ENCODE measurements at places on chromosomes 12 and 14.
A peak's percentile ranks its signal among the peaks of the same experiment; 100 is the strongest.

GRCh38 chr12:93918900-93919299, 229.5 kb upstream of the PLXNC1 start:
- no peak for DNase-seq

- no peak for DNase-seq
These were observed 60.7 kb downstream of the ZFC3H1 start for GRCh38 chr12:71602761-71603577.

DNA sequence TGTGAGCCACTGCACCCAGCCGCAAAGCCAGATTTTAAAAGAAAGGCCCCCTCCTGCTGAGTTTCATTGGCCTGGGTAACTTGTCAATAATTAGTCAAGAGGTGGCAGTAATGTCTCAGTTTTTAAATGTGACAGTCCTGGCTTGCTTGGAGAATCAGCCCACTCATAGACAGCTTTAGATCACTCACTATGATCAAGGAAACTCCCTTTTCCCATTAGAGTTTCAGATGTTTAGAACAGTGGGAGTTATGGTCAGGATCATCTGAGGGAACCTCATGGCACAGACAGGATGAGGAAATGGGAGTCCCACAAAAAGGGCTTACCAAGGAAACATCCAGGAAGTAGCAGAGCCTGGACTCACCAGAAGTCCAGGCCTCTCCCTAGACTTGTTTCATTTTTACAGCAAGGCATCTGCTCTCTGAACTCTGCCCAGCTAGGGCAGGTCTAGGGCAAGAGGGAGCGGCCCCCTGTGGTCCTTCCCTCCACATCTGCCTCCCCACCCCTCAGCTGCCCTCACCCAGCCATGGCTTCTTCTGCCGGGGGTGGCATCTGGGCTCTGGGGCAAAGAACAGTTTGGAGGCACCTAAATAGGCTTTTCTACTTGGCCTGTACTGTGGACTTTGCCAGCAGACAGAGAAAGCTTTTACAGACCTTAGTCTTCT, 11.2 kb downstream of the BCL2L14 start:
- no peak for DNase-seq

- DNase-seq: peak; percentile 65
These were observed 7.3 kb upstream of the KIF26A start for GRCh38 chr14:104130974-104131651.

GRCh38 chr14:96782436-96782835, 14.7 kb upstream of the VRK1 start:
- DNase-seq: no peak

DNA sequence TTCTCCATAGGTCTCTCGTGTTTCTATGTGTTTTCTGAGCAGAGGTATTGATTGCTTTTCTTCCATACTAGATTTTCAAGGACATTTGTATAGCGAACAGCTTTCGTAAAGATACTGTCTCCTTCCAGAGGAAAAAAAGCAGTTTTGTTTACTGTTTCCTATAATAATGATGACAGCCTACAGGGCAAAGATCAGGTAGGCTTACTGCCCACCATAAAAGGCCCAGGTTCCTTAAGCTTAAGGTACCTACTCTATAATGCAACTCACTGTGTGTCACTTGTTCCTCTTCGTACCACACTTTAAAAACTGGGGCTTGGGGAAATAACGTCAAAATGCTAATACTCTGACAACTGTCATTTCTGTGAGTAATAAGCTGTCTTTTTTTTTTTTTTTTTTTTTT, 6.7 kb downstream of the PLCZ1 start:
- no peak for DNase-seq

DNA sequence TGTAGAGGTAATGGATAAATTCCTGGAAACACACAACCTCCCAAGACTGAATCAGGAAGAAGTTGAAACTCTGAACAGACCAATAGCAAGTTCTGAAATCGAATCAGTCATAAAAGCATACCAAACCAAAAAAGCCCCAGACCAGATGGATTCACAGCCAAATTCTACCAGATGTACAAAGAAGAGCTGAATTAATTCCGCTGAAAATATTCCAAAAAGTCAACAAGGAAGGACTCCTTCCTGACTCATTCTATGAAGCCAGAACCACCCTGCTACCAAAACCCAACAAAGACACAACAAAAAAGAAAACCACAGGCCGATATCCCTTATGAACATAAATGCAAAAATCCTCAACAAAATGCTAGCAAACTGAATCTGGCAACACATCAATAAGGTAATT, 81.5 kb downstream of the SLC38A4 start:
- DNase-seq: no peak

DNA sequence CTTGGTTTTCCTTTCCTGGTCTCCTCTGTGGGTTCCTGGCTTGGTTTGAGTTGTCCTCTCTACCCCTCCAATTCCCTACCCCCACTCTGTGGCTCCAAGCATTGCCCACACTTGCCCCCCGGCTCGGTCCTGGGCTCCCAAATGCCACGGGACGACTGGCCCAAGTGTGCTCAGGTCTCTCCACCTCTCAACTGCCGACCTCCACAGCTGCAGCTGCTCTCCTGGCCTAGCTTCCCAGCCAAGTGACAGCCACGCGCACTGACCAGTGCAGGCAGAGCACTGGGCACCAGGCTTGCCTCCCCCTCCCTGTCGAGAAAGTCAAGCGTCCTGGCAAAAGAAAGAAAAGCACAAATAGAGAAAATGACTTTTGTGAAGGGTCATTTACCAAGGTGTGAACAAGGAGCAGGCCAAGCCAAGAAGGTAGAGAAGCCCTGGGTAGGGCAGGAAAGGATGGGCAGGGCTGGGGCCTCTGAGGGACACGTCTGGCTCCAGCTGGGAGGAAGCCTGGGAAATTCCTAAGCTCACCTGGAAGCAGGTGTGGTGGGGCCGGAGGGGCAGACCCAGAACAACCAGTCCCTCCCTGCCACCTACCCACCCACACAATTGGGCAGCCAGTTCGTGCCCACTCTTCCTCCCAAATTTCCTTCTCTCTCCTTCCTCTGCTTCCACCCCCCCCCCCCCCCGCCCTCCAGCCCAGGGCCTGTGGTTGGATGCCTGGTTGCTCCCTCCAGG, 1.8 kb upstream of the CEP170B start:
- no peak for DNase-seq

- no peak for DNase-seq
These were observed 78.0 kb downstream of the DBX2 start for GRCh38 chr12:44972746-44973421.

DNA sequence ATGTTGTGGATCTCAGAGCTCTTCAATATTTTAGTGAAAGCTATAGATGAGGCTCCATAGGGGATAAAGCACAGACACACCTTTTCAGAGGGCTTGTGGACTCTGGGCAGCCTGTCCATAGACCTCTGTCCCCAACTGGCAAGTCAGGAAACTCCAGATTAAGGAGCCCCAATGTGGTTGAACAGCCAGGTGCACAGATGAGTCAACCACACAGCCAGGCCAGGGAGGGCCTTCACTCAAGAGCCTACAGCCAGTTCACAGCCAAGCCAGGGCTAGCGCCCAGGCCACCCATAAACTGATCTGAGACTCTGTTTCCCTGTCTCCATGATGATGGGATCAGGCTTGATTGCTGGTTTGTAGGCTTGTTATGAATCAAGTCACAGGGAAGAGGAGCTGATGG, 1.0 kb upstream of the BDKRB2 start:
- DNase-seq: no peak

GRCh38 chr12:69196302-69197288, 42.8 kb upstream of the CPSF6 start:
- DNase-seq: peak; percentile 22

- DNase-seq: no peak
These were observed 54.3 kb upstream of the NPFF start for GRCh38 chr12:53561590-53561953.

DNA sequence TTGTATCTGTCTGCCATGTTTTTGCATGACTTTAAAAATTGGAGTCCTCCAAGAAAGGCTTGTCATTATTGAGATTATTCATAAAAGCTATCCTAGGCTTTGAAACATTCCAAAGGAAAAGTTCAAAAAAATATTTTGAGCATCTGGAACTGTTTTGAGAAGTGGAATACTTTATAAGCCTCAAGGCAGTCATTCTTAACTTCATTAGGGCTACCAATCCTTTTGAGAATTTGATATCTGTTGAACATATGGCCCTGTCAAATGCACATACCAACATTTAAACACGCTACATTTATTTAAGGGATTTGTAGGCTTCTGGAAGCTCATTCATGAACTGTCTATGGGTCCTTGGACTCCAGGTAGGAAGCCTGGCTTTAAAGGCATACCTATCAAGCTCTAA, 77.0 kb downstream of the TMEM117 start:
- no peak for DNase-seq

DNA sequence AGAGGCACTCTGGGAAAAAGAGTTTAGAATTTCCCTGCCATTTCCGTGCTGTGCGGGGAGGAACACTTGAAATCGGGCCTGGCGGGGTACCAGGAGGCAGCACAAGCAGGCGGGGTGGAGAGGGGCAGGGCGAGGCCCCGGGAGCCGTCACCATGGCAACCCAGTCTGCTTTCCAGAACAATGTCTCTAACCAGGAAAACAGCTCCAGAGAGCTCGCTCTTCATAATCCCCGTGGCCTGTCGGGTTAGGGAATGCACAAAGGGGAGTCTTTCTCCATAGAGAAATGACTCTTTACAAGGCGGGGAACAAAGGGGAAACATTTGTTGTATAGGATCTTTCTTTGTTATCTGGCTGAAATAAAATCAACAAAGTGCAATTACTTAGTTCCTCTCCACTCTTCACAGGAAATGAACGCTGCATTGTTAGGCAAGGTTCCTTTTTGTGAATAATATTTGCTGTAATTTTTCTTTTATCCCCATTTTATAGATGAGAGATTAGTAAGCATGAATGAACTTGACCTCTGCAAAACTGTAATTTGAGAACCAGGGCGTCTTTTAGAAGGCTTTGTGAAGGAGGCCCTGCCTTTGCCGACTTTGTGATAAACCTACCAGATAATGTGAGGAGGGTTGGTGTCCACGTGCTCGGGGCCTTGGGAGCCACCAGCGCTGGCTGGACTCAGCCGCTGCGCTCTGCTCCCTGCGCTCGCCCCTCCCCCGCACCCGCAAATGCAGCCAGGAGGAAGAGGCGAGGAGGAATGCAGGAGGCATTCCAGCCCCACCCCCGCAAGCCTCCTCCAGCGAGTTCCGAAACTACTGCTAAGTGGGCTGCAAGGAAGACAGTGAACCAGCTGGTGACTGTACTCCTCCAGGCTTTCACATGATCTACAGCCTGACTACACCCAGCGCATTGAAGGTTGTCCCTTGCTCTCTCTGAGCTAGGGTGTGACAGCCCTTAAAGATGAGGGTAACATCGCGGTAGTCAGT, 105.2 kb upstream of the ATF7IP start:
- DNase-seq: no peak

DNA sequence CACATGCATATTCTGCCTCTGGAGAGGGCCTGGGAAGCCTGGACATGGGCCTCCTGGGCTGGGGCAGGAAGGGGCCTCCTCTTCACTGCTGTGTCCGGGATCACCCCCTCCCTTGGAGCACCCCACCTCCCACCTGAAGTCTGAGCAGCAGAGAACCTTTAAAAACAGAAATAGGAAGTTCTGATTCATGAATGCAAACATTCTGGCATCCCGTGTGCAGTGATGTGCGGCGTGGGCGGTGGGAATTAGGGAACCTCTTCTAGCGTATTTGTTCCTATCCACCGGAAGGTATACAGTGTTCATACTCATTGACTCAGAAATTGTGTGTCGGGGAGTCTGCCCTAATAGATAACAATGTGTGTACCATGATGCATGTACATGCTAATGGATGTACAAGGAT, 46.2 kb downstream of the C14orf132 start:
- no peak for DNase-seq

DNA sequence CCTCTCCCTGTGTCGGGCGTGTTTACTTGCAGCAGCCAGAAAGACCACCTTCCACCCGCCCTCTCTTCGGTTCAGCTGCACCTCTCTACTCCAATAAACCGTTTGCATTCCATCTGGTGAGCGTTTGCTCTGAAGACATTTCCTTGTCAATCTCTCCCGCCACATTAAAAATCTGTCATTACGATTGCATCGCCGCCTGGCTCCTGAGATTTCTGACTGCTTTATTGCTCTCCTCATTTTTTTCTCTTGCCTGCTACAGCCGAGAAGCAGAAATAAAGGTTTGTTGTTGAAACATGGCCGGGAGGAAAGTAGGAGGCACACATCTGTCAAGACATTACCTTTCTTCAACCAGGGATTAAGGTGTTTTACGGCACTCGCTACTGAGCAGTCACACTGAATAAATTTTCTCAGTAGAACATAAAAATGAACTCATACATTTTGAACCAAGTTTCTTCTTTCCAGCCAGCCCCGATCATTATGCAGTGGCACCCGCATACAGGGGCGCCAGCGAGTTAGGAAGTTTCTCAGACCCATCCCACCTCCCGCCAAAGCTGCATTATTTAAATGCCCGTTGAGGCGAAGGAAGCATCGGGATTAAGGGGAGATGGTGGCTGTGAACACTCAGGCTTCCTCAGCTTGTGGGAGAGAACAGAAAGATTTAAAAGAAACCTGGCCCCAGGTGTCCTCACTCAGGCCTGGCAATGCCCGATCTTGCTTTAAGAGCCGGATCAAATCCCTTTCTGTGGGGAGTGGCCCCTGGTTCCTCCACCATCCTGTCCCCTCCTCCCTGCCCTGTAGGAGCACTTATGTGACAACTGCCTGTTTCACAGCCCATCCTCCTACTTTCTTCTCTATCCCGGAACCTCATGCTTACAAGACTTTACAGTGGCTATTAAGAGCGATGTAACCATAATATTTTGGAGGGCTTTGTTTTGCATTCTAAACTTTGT, 1108.9 kb downstream of the BCL11B start:
- DNase-seq: peak; percentile 78

GRCh38 chr14:64324461-64324860, 30.3 kb upstream of the ESR2 start:
- peak; percentile 92 for DNase-seq

- no peak for DNase-seq
These were observed 5.2 kb downstream of the FOXA1 start for GRCh38 chr14:37589715-37590427.

GRCh38 chr12:87305481-87305880, 723.7 kb downstream of the C12orf50 start:
- no peak for DNase-seq

DNA sequence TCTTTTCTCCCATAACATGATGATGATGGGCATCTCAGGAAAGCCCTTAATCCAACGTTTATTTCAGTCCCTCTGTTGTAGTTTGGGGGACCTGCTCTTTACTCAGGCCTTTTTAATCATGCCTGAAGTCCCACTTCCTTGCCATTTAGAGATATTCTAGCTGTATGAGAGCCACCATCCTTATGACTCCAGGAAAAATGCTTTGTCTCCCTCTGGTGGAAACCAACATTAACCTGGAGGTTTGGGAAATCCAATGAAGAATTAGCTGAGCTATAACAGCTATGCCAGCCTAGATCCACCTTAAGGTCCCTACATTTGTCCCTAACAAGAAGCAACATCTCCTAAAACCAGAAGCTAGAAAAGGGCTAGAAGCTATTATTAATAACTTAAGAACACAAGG, 1399.1 kb downstream of the LRFN5 start:
- peak; percentile 14 for DNase-seq
